ENCODE measurements at places on chromosomes 5 and 9. TPM values are rescaled to one million over a fixed set of nuclear protein-coding genes. Genes with fewer than 3 reads are reported as not detected.

The CYLC2 gene
- not detected for total RNA-seq

The SLC6A19 gene
- not detected for total RNA-seq

The NR5A1 gene
- not detected for total RNA-seq

The SPINK6 gene
- not detected for total RNA-seq

The PHF24 gene
- not detected for total RNA-seq

The PIP5KL1 gene
- 2.9 TPM for total RNA-seq

The ST8SIA4 gene
- total RNA-seq: not detected

The CCDC127 gene
- total RNA-seq: 9.9 TPM

The NUP214 gene
- 51.5 TPM for total RNA-seq

The JAKMIP2 gene
- 1.8 TPM for total RNA-seq

The LECT2 gene
- total RNA-seq: not detected

The TRIM52 gene
- 12.8 TPM for total RNA-seq

The DIPK1B gene
- 11.4 TPM for total RNA-seq

GRCh38 chr5:151557951-151558350, 33.2 kb downstream of the FAT2 start:
- no peak for DNase-seq

- no peak for DNase-seq
Measured at GRCh38 chr9:113057193-113057592, 669 bp upstream of the ZFP37 start.

DNA sequence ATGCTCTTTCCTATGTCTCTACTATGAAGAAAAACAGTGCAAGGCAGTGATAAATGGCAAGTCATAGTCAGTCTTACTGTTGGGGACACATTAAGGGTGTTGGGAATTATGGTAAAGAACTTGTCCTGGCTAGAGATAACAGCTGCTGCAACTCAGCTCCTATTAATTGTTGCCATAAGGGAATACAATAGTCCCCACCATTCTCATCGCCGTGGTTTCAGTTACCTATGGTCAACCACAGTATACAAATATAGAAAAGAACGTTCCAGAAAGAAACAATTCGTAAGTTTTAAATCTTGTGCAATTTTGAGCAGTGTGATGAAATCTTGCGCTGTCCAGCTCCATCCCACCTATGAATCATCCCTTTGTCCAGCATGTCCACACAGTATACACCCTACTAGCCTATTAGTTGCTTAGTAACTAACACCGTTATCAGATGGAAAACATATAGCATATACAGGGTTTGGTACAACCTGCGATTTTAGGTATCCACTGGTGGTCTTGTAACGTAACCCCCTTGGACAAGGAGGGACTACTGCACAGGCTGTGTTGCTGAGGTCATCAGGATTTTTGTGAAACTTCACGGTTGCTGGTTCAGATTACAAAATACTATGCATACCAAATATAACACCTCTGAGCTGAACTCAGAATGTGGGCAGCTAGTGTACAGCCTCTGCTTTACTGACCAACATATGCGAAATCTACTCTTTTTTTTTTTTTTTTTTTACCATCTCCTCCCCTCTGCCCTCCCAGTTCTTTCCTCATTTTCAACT, 53.5 kb downstream of the ZFR start:
- DNase-seq: no peak

GRCh38 chr5:40649463-40650030, 30.2 kb upstream of the PTGER4 start:
- DNase-seq: no peak

DNA sequence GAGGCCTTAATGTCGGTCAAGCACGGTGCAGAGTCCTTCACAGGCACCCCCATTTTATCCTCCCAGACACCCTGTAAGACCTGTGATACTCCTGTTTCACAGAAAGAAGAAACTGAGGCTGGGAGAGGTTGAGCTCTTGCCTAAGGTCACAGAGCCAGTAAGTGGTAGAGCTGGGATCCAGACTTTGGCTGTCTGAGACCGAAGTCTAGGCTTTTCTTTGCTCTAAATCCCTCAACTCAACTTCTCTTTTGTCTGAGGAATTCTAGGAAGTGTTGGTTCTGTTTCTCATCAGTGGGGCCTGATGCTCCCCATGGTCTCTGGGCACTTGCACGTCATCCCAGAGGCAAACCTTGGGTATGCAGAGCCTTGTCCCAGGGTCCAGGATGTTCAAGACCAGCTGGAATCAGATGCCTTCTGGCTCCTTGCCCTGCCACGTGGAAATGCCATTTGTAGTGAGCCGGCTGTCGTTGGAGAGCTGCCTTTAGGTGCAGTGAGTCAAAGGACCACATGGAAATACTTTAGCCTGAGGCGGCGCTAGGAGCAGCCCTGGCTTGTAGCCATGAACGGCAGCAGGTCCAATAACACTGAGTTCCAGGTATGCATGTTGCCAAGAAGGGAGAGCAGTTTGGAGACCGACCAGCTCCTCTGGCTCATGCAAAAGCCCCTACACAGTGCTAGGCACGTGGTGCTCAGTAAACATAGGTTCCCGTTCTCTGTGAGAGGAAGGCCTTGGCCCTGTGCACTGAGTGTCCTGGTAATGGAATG, 9.2 kb downstream of the DCANP1 start:
- peak; percentile 65 for DNase-seq

DNA sequence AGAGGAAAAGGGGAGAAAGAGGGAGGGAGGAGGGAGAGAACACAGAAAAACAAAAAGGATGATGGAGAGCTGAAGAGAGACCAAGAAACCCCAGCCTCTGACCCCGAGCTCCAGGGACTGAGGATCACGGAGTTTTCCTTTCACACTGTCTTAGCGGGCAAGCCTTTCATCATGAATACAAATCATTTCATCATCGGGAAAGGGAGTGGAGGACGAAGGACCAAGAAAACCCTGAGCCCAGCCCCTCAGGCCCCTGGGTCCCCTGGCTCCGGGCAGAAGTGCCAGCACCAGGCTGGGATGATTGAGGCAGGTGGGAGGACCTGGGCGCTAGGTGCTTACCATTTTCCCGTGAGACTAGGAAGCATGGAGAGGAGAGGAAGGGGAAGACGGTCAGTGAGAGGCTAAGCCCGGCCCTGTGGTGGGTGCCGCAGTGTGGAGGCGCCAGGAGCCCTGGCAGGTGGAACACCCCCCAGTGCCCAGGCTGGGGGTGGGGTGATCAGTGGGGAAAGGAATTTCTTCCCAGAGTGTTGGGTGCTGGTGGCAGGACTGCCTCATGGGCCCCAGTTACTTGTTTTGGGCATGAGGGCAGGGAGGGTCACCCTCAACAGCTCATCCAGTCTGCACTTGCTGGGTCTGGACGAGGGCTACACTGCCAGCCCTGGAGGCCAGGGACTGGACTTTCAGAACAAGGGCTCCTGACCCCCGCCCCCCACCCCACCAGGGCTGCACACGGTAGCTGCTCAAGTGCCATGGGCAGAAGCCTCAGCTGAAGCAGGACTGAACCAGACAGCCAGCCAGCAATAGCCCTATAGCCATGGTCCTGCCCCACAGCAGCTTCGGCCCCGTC, 49.0 kb upstream of the SARDH start:
- no peak for DNase-seq

DNA sequence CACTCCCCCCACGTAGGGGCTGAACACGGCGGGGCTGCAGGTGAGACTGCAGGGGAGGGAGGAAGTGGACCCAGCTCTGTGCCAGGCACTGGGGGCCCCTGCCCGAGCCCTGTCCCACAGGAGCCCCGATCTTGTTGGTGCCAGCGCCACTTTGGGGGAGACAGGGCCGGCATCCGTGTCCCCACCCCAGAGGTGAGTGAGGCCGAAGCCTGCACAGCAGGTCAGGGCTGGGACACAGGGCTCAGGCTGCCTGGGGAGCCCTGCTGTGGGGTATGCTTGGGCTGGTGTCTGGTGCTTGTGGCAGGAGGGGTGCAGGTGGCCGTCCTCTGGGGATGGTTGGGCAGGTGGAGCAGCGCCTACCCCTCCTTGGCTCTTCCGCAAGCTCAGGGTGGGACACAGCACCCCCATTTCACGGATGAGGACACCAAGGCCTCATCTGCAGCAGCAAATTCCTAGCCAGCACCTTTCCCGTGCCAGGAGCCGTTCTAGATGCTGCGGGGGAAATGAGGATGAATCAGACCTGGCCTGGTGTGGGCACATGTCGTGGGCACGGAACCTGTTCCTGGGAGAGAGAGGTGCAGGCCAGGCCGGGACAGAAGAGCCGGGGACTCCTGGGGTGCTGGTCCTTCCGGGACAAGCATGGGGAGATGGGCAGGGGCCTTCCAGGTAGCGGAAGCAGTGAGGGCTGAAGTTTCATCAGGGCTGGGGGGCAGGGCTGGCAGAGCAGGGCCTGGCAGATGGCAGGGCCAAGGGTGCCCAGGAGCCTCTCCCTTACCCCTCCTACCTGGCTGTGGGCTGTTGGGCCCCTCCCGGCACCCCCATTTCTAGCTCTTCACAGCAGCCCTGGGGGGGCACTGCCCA, 35.2 kb downstream of the KCNT1 start:
- no peak for DNase-seq

DNA sequence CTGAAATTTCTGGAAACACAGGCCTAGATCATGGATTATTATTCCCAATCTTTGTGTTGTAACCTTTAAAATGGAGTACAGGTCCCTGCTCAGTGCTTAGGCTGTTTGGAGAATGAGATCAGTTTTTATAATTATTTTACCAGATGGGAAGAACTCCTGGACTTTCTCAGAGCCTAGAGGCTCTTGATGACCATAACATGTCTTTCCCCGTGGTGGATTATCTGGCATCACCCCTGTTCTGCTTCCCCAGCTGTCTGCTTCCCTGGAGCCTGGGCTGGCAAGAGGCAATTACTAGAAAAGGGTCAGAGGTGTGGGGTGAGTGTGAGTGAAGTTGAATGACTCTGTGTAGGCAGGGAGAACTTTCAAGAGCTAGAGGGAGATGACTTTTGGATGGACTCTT, 143.0 kb downstream of the CARTPT start:
- DNase-seq: no peak

GRCh38 chr5:9712506-9712905, 82.4 kb upstream of the TAS2R1 start:
- DNase-seq: no peak

GRCh38 chr5:16552666-16553343, 64.0 kb downstream of the RETREG1 start:
- no peak for DNase-seq

DNA sequence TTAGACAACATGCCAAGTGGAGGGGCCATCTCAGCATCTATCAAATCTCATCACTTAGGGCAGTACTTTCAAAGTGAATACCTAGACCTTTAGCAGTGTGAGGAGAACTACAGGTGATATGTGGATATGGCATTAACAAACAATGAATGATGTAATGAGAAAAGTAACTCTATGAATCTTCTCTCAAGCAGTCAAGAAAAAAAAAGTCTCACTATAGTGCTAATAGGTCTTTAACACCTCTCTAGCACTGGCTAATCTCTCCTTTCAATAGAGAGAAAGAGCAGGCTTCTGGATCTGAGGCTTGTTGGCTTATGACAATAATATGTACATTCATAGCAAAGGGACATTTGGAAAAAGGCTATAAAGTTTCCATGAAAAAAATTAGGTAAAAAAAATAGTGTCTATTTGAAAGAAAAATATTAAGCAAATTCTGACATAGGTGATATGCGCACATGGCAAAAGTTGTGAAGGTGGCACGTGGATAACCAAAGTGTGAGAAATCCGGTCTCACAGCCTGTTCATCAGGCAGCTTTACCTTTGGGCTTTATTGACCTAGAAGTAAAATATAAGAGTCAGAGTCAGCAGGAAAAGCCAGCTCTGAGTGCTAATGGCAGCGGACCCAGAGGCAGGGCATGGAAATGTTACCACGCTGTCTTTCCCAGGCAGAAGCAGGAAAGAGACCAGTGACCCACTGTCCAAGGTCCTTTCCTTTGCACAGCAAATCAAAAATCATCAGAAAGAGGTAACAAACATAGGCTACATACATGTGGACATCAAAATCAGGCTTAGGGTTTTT, 203.4 kb downstream of the EFNA5 start:
- no peak for DNase-seq

DNA sequence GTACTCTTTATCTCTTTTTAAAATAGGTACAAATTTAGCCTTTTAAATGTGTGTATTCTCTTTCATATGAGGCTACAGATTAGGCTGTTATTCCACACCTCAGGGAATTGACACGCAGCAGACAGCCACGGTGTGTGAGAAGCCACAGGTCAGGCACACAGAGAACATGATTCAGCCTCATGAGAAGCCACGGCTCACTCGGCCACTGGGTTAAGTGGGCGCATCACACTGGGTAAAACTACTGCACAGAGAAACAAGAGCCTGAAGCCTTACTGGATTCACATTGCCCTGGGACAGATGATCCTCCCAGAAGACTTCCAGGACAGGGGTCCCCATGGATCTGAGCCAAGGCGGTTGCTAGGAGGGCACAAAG, 28.2 kb downstream of the LPCAT1 start:
- DNase-seq: no peak

- DNase-seq: no peak
Measured at GRCh38 chr9:111131211-111131610, 92.9 kb upstream of the LPAR1 start.

DNA sequence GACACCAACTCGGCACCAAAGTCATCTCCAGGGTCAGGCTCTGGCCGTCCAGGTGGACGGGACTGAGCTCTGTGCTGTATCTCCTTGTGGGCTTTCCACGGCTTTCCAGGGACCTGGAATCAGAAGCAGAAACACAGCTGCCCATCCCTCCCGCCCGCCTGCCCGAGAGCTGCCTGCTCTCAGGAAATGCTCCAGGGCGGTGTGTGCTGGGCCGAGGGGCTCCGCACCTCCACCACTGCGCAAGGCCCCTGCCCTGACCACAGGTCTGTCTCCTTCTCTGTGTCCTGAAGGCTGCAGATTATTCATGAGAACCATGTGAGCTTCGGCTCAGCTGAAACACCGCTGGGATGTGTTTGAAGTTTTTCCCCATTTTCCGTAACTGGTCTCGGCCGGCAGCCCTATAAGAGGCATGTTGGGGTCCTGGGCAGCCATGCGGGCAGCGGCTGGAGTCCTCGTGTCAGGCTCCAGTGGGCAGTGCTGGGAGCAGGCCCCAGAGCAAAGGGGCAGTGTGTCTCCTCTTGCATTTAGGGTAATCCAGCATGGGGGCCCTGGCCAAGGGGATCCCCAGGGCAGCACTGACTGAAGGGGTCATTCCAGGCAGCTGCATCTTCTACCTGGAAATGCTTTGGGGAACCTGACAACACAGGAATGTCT, 22.8 kb downstream of the NKD2 start:
- no peak for DNase-seq

DNA sequence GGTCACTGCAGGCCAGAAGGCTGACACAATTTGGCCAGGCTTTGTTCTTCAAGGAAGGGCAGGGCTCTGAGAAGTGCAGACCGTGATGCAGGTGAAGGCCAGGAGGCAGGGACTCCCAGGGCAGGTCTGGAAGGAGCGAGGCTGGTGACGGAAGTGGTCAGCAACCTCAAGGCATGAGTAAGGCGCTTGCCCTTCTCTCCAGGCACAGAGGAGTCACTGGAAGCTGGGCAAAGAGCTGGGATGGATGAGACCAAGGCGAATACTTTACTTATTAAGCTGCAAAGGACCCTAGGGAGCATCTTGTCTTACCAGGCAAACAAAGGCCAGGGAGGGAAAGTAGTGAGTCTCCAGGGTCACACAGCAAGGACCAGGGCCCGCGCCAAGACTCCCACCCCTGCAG, 18.6 kb downstream of the IRF1 start:
- DNase-seq: no peak

GRCh38 chr9:71671289-71671688, 97.0 kb downstream of the CEMIP2 start:
- DNase-seq: no peak

GRCh38 chr9:7894231-7894630, 94.7 kb upstream of the DMAC1 start:
- DNase-seq: no peak
